ENCODE measurements at places on chromosomes 11 and 22.
A peak's percentile ranks its signal among the peaks of the same experiment; 100 is the strongest.

DNA sequence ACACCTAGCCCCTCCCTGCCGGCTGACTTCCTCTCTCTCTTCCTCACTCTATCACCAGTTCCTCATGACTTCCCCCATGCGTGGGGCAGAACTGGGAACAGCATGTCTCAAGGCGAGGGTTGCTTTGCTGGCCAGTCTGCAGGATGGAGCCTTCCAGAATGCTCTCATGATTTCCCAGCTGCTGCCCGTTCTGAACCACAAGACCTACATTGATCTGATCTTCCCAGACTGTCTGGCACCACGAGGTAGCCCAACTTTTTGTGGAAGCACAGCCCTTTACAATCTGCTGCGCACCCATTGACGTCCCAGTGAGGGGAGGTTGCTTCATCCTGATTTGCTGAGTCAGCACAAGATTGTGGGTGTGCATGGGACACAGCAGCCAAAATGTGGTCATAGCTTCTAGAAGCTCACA, 8.6 kb downstream of the TCN2 start:
- no peak for DNase-seq

DNA sequence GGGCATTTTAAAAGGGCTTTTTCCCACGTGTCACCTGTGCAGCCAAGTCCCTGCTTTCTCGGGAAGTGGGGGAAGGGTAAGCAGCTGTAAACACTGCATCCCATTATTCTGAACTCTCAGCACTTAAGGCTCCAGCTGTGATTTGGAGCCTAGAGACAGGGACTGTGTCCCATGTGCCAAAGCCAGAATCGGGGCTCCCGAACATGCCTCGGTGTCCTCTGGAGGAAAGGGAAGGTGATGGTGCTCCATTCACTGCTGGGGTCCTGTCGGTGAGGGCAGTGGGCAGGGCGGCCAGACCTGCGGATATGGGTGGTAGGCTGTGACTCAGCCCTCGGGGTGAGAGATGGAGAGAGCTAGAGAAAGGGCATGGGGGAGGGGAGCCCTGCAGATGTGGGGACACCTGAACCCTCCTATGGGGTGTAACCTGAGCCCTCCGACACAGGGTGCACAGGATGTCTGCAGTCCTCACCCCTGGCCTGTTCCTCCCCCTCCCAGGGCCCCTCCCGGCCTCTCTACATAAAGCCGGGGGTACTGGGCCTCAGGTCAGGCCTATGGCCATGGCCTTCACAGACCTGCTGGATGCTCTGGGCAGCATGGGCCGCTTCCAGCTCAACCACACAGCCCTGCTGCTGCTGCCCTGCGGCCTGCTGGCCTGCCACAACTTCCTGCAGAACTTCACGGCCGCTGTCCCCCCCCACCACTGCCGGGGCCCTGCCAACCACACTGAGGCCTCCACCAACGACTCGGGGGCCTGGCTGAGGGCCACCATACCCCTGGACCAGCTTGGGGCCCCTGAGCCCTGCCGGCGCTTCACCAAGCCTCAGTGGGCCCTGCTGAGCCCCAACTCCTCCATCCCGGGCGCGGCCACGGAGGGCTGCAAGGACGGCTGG, 31.8 kb downstream of the CAPN1 start:
- no peak for DNase-seq

GRCh38 chr22:22371031-22371541, 126.5 kb downstream of the VPREB1 start:
- DNase-seq: no peak

DNA sequence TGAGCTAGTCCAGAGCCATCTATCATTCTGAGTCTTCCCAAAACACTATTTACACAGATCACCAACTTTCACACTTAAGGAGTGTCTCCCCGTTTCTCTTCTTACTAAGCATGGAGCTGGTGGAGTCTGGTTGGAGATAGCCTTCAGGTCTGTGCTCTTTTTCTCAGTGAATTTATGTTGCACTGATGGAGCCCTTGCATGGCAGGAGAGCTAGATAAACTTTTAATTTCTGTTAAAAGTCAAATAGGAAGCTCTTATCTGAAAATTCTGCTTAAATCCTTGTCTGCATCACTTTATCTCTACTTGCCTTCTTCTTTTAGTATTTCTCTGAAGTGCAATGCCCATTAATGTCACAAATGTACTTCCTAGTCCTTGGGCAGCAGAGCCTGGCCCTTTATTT, 63.4 kb downstream of the ST3GAL4 start:
- DNase-seq: no peak

- no peak for DNase-seq
Observed at GRCh38 chr11:2305788-2306451, 4.1 kb downstream of the TSPAN32 start.

DNA sequence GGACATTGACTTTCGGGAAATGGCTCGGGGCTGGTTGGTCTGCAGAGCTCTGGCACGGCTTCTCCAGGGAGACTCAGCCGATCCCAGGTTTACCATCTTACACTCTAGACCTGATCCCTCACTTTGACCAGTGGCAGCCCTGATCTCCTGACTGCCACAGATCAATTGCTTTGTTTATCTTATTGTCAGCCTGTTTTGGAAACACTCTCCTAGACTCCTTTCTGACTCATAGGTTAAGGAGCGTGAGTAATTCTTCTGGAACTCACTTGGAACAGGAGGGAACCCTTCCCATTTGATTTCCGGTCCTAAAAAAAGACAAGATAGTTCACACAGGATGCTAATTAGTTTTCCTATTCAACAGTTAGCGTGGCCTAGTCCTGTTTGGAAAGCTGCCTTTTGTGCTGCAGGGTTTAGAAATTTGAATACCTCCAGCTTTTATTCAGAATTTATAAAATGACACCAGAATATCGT, 16.0 kb upstream of the BMAL1 start:
- DNase-seq: no peak

DNA sequence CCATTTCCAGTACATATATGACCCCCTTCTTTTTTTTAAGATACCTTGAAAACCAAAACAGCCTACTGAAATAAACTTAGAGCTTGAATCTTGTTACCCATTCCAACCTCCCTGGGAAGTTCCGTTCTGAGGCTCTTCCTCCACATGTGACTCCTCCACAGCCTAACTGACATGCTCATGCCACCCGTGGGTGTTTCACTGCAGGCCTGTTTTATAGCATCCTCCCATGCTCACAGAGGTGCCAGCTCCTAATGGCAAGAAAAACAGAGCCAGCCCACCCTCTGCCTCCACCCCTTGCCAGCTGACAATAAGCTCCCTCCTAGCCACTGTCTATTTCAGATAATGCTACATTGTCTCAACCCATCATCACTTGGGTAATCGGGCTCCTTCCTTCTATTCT, 97.6 kb upstream of the E2F8 start:
- no peak for DNase-seq

DNA sequence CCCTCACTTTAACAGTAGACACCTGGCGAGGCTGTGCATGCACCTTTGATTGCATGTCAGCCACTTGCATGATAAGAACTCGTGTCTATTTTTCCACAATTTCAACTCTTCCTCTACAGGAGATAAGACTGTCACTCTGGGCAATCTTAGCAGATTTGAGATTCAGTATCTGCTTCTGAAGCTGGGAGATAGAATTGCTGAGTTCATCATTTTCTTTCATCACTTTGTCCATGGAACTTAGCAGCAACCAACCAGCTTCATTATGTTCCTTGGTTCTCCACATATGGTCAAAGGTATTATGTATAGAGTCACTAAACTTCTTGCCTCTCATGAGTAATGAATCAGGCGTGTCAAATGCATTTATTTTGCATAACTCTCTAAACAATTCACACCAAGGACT, 17.1 kb downstream of the MTNR1B start:
- no peak for DNase-seq

- no peak for DNase-seq
Observed at GRCh38 chr11:12449961-12450715, 72.8 kb downstream of the PARVA start.

DNA sequence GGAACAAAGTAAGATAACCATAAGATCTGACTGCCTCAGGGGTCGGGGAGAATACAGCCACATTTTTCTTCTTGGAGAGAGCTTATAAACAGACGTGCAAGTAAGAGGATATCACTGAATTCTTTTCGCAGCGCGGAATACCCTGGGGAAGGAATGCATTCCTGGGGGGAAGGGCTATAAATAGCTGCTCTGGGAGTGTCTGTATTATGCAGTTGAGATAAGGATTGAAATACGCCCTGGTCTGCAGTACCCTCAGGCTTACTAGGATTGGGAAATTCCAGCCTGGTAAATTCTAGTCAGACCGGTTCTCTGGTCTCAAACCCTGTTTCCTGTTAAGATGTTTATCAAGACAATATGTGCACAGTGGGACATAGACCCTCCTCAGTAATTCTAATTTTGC, 1491.7 kb upstream of the RAG2 start:
- DNase-seq: no peak

GRCh38 chr22:44362249-44363012, 49.7 kb upstream of the SHISAL1 start:
- DNase-seq: no peak

- no peak for DNase-seq
Observed at GRCh38 chr22:43448048-43448447, 36.2 kb downstream of the MPPED1 start.

DNA sequence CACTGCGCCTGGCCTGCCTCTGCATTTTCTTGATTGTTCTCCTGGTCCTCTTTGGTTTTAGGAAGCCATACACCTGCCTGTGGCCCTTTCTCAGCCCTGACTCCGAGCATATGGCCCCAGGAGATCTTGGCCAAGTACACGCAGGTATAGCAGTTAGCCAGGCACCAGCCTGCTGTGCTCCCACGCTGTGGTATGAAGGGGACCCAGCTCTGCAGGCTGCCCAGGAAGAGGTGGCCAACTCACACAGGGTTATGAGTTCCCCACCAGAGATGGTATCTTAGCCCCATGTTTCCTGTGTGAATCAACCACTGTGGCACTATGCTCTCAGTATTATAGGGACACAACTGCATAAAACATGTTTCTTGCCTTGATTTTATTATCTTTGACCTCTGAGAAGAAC, 31.1 kb downstream of the SGSM3 start:
- peak; percentile 54 for DNase-seq

DNA sequence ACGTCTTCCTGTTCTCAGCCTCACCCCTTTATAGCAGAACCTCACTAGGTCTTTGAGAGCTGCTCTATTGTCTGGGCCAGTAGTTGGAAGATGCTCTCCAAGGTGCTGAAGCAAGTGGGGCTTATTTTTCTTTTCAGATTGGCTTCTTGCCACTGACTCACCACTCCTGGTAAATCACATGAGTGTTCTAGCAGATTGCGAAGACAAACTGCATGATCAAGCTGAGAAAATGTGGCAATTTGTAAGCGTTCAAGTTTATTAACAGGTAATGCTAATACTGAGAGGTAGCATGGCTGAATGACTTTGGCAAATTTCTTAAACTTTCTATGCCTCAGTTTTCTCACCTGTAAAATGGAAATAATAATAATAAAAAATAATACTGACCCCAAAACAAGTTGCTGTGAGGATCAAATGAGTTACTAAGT, 59.2 kb downstream of the CACNG2 start:
- DNase-seq: no peak
